ENCODE measurements at places on chromosomes 5 and 9.
A peak's percentile ranks its signal among the peaks of the same experiment; 100 is the strongest.

- peak; percentile 56 for DNase-seq
These were observed 299.4 kb upstream of the RASA1 start for GRCh38 chr5:86968301-86968753.

- no peak for DNase-seq
These were observed 85.9 kb upstream of the SIMC1 start for GRCh38 chr5:176152191-176152929.

GRCh38 chr9:107963246-107963645 lies 473.7 kb upstream of the KLF4 start:
- DNase-seq, result no peak

GRCh38 chr5:79241535-79241979 lies 5.6 kb downstream of the JMY start:
- no peak for DNase-seq

DNA sequence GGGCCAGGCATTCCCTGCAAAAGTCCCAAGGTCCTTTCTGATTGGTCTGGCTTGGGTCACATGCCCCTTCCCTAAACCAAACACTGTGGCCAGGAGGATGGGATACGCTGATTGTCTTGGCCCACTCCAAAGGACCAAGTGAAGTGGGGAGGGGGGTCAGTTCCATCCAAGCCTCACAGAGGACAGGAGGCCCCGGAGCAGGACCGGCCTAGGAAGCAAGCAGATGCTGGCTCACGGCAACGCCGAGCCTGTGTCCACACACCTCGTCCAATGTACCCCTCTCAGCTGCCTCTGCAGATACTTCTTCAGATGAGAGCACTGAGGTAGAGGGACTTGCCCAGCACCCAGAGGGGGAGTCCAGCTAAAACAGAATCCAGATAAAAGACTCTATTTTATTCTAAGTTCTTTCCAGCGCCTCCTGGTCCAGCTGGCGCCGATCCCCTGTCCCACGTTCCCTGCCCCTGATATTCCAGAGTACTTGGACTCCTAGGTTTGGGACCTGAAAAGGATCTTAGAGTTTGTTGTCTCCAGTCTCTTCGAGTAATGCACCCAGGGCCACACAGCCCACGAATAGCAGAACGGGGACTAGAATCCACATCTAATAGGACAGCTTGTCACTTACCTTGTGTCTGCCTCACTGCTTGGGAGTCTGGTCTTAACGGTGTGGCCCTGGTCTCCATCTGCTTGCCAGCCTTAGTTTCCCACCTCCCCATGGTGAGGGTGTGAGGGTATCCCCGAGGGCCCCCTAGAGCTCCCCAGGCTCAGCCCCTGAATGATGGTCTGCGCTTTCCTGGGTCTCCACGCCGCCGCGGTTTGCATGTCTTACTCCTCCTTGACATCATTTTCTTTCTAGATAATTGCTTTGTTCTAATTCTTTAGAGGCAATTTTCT lies 72.4 kb upstream of the UNC5A start:
- no peak for DNase-seq

DNA sequence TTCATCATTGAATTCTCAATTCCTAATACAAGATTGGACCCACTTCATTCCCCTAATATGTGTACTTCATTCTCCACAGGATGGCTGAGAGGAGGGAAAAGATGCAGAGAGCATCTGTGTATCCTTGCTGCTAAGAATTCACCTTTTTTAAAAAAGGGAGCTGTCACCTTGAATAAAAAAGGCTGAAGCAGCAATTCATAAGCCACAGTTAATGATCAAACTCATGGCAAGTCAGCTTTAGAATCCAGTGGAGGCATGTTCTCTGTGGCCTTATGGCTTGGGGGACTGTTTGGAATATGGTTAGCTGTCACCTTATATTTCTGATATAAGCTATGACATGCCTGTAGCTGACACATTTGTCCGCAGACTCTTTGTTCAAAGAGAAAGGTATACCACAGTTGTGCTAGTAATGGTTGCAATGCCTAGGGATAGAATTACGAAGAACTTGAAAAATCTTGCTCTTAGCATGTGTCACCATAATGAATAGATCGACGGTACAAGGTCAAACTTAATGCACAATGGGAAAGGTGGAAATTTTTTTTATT lies 256.8 kb upstream of the TNC start:
- no peak for DNase-seq

GRCh38 chr5:60604771-60605170 lies 95.2 kb downstream of the DEPDC1B start:
- no peak for DNase-seq

Measured in Calu3 (cell line).